ENCODE measurements at places on chromosomes 2 and 18.

GRCh38 chr2:10071176-10071575, 9.0 kb downstream of the CYS1 start:
- no peak for DNase-seq

DNA sequence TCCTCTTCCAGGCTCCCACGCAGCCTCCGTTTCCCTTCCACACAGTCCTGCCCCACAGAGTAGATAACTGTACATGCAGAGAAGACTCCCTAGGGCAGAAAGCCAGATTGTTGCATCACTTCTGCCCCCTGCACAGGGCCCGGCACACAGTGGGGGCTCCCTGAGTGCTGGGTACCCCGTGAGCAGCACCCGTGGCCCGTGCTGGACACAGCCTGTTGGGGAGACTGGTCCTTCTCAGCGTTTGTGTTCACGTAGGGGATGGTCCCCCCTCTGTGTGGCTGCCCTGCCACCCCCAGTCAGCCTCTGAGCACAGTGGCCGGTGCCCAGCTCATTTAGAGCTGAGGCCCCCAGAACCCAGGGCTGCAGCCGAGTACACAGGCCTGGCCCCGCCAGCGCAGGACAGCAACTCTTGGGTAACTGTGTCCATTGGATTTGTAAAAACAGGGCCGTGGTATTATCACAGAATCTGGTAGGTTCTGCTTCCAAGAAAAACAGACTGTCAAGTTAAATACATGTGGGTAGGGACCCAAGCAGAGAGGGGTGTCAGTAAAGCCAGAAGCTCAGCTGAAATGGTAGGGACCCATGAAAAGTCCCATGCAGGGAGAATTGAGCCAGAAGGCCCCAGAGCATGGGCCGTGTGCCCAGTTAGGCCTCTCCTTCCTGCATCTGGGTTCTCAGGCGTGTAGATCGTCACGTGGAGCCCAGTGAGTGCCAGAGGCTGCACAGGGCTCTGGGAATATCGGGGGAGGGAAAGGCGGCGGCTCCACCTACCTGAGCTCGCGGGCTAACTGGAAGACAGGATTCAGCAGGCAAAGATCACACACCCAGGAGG, 257.3 kb downstream of the ATAD2B start:
- no peak for DNase-seq

- DNase-seq, result no peak
These were observed 205.5 kb downstream of the RNF152 start for GRCh38 chr18:61687317-61687716.

DNA sequence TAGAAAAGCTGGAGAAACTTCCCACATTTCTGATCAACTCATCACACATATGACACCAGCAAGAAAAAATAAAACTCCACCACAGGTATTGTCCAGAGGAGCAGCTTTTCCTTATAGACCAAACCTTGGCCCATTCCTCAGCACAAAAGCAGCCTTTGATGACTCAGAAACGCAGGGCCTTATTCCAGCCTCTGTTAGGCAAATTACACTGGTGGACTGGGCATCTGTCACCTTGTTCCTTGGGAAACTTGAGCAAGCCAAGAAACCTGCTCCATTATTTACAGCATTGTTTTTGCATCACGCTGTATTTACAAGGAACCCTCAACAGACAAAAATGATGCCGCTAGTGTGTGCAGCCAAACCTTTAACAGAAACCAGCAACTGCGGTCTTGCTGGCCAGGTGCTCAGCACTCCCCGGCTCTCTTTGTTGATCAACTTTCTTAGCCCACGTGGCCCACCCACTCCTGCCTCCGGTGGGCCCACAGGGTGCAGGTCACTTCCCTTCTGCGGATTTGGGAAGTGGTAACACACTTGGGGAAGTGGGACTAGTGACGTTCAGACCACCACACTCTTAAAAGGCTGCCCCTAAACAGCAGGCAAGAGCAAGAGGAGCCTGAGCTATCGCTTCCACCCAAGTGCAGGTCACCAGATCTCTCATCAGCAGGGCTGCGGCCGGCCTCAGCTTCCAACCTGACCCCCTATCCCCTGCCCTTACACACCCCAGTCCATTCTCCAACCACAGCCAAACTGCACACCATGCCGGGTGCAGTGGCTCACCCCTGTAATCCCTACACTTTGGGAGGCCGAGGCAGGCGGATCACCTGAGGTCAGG, 1.5 kb downstream of the AP1S3 start:
- no peak for DNase-seq

DNA sequence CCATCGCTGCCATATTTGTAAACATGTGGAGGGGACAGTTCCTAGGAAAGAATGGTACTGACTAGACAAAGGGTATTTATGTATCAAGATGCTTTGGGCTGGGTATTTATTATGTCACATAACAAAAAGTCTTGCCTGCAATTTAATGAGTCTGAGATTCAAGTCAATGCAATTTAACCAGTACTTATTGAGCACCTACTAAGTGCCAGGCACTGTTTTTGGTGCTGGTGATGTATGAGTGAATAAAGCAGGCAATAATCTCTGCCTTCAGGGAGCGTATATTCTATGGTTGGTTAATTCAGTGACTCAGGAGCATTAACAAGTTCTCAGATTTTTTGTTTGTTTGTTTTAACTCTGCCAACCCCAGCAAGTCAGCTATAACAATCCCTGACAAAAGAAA, 24.6 kb upstream of the ACVR1 start:
- no peak for DNase-seq

GRCh38 chr2:12054956-12055618, 308.7 kb downstream of the LPIN1 start:
- DNase-seq, result no peak

DNA sequence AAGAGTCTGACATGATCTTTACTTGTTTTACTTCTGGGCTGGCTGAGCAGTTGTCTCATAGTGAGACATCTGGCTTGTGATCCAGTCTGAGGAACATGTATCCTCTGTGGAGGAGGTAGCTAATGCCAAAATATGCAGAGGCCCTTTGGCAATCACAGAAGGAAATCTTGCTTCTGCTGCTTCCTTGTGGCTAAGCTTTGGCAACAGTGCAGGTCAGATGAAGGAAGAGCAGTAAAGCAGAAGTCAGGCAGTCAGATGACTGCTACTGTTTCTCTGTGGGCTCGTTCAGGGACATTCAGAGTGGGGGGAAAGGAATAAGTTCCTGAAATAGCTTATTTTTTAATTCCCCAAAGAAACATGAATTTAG, 22.3 kb downstream of the DOK1 start:
- no peak for DNase-seq

DNA sequence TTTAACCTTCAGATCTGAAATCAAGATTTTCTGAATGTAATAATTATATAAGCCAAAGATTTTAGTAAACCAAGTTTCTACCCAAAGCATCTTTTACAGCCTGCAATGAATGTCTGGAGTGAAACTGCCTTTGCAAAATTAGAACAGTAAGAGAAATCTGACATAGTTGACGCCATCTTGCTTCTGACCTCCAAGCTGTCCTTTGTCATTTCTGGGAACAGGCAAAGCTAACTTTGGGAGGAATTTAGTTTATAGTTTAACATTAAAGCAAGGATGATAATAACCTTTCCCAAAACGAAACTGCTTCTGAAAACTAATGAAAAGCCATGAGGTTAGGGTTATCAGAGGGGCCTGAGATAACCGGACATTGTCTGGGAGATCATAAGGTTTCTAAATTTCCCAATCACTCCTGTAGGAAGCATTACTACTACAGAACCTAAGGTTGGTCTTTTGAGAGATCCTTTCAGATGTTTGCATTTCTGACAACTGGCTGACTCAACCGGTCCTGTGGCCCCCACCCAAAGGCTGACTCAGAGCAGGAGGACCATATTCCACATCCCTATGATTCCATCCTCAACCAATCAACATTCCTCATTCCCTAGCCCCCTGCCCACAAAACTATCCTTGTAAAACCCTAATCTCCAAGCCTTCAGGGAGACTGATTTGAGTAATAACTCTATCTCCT, 124.5 kb downstream of the TMEM131 start:
- no peak for DNase-seq

GRCh38 chr2:180753809-180754761, 226.3 kb upstream of the UBE2E3 start:
- no peak for DNase-seq

DNA sequence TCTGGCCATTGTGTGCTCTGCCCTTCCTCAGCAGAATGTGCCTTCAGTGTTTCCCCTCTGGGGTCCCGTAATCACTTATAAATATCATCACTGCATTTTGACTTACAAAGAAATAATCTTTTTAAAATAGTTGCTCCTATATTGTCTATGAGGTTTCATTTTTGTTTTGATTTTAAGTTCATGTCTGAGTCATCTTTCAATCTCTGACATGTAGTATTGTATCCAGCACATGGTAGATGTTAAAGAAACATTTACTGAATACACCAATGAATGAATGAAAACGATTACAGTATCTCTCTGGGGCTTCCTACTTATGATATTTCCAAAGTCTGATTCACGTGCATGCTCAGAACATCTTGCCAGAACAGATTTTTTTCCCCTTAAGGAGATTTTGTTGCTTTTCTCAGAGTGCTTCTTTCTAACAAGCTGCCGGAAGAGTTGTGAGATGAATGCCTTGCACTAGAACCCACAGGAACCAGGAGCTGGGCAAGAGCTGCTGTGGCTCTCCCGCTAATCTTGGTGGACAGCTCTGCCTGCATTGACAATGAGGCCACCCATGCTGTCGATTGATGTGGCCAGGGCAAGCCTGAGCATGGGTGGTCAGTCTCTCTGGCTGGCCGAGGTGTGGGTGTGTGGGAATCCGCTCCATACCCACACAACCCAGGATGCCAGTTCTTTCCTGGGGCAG, 199.4 kb downstream of the CYRIA start:
- no peak for DNase-seq

GRCh38 chr2:33796511-33796910, 197.4 kb upstream of the FAM98A start:
- no peak for DNase-seq

- DNase-seq, result no peak
These were observed 195.3 kb upstream of the EPHA4 start for GRCh38 chr2:221767106-221768012.

GRCh38 chr2:6770006-6770405, 95.7 kb downstream of the CMPK2 start:
- DNase-seq, result no peak
